NCI-H146 (cell line): ENCODE measurements at places on chromosomes 11 and 22.
A peak's percentile ranks its signal among the peaks of the same experiment; 100 is the strongest.

DNA sequence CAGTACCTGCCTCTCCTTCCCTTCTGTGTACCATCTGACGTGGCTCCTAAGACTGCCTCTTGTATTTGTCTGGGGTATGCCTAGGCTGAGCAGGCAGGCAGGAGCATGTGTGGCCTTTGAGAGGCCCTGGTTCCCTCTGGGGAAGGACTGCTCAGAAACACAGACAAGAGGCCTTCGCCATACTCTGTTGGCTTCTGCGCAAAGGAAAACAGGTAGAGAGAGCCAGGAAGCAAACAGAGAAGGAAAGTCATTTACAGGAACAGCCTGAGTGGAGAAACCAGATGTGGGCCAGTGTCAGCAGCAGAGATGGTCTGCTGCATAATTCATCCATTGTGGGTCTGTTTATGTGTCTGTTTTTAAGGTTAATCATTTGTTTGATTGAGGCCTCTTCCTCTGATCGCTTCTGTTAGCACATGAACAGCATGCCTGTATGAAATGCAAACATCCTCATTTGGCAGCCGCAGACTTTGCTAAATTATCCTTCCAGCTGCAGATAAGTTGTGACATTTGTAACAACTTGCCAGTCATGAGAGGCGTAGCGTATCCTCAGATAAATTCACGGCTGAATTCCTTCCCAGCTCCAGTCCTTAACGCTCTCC, 119.4 kb downstream of the GALNT18 start:
- DNase-seq = peak; percentile 50

DNA sequence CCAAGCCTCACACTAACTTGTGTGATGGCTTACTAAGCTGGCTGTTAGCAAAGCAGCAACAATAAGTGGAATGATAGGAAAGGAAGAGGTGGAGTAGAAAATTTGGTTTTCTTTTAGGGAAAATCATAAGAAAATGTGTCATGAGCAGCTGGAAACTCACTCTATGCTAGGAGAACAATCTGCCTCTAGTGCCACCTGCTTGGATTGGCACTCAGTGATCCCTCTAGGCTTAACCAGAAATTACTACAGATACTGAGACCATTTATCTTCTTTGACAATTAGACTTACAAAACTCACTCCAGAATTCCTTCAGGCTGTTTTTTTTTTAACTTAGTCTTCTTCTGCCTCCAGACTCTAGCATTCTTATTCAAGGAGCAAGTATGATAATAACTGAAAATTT, 117.3 kb downstream of the CD44 start:
- DNase-seq = no peak

GRCh38 chr11:22797047-22797446, 32.6 kb downstream of the SVIP start:
- no peak for DNase-seq

- DNase-seq = peak; percentile 54
These were observed 621 bp downstream of the KCNC1 start for GRCh38 chr11:17734986-17735817.

DNA sequence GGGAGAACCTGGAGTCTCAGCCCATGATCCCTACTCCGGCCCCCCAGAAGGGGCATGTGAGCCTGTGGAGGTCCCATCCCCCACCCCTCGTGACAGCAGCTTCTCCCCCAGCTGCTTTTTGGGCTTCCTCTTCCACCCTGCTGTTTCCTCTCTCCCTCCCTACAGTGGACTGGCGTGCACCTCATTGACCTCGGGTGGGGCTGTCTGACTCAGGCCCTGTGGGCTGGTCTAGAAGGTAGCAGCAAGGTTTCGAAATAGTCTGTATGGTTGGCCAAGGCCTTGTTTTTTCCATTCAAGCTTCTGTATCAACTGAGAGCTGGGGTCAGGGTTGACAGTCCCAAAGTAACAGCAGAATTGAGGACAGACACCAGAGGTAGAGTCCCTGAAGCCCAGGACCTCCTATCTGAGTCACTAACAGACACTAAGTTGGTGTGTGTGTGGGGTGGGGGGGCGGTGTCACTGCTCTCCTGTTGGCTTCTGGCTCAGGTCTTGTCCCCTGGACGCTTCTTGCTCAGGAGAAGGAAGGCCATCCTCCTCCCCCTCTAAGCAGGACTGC, 7.7 kb downstream of the SLC37A2 start:
- DNase-seq = no peak

DNA sequence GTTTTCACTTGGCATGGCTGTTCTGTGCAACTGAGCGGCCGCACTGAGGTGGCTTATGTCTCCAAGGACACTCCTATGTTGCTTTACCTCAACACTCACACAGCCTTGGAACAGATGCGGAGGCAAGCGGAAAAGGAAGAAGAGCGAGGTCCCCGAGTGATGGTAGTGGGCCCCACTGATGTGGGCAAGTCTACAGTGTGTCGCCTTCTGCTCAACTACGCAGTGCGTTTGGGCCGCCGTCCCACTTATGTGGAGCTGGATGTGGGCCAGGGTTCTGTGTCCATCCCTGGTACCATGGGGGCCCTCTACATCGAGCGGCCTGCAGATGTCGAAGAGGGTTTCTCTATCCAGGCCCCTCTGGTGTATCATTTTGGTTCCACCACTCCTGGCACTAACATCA, 2.1 kb downstream of the CLP1 start:
- no peak for DNase-seq

GRCh38 chr22:30889996-30890480, 78.5 kb downstream of the MORC2 start:
- DNase-seq = no peak

DNA sequence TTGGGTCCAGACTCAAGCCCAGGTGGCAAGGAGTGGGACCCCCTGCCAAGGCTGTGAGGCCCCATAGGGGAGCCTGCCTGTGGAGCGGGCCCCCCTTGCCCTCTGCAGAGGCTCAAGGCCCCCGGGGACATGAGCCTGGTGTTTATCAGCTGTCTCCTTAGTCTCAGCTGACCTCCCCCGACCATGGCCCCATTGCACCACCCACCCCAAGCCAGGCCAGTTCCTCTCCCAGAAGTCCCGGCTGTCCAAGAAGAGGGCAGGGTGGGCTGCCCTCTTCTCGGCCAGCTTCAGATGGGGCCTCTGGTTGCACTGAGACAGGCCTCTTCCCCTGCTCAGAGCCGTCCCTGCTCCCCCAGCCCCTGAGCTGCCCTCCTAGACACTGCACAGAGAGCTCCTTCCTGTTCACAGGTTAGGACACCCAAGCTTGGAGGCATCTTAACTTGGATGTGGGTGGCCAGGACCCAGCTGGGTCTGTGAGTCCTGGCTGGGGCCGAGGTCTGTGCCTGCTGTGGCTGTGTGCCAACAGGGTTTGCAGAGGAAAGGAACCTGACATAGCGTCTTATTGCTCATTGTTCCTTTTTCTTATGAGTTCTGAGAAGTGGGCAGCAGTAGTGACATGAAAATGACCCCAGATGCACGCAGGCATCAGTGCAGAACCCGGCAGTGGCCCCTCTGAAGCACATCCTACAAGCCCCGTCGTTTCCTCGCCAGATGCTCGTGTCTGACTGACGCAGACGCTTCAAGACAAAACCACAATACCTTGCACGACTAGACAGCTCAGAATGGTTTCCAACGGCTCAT, 5.4 kb downstream of the TRABD start:
- no peak for DNase-seq

DNA sequence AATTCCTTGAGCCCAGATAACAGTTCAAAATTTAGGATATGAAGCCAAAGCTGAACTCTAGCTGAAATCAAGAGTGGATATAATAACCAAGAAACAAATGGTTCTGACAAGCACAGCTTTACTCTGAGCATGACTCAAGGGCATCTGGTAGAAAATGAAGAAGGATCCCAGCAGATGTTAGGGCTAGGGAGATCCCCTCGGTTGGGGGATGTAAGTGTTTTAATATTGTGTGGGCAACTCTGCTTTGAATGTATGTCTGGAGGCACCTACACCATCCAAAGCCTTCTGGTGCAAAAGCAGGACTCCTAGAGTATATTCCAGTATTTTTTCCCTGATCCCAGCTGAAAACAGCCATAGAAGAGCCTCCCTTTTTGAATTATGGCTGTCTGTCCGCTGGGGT, 61.7 kb downstream of the FLI1 start:
- DNase-seq = no peak

DNA sequence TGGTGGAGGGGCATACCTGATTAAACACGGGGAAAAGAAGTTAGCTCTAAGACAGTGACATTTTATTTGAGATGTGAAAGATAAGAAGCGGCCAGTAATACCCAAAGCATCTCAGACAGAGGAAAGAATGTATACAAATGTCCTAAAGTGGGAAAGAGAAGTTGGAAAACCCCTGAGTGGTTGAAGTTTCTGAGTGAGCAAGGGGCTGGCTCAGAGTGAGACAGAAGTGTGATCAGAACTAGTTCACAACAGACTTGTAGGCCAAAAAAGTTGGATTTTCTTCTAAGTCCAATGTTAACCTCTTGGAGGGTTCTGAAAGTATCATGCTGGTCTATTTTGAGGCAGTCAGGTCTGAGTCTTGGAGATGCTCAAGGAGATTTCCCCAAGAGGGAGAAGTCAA, 608.7 kb downstream of the SOX6 start:
- DNase-seq = no peak

DNA sequence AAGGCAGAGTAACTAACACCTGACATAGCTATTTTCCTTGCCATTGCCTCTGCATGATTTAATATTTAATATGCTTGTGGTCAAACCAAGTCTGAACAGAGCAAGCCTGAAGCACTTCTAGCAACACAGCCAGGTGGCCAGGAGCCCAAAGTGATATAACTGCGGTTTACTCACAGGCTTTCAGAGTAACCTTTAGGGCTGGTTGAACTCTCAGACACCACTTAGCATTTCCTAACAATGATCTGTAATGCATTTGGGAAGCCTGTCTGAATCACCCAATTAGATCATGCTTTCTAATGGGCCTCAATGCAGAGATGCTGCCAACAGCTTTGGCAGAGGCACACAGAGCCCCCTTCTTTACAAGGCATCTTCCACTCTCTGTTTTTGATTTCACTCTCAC, 96.1 kb downstream of the FDX1 start:
- no peak for DNase-seq

- no peak for DNase-seq
These were observed 384.5 kb downstream of the AASDHPPT start for GRCh38 chr11:106461839-106462545.

- DNase-seq = no peak
These were observed 38.8 kb downstream of the RPUSD4 start for GRCh38 chr11:126172596-126173038.

- no peak for DNase-seq
These were observed 212 bp downstream of the HRAS start for GRCh38 chr11:535210-535518.

- no peak for DNase-seq
These were observed 6.8 kb downstream of the HPS4 start for GRCh38 chr22:26476705-26477340.

DNA sequence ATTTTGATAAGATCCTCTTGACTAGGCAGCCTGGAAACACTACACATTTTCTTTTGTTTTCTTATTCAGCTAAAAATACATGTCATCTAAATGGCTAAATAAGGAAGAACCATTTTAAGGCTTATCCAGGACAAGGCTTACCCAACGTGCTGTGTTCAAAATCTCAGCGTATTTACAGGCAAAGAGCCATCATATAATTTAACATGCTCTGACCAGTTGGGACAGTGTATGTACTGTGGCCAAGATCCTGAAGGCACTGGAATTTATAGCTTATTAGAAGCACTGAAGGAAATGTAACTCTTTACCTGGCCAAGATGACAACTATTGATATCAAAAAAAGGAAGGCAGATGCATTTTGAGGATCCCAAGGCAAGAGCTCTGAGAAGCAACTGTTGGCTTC, 71.1 kb downstream of the PPFIBP2 start:
- no peak for DNase-seq

GRCh38 chr11:36345084-36345511, 49.0 kb downstream of the PRR5L start:
- DNase-seq = no peak

- DNase-seq = peak; percentile 40
These were observed 72.7 kb upstream of the TTC12 start for GRCh38 chr11:113241636-113242054.

GRCh38 chr11:44875037-44875436, 75.6 kb downstream of the TP53I11 start:
- no peak for DNase-seq

DNA sequence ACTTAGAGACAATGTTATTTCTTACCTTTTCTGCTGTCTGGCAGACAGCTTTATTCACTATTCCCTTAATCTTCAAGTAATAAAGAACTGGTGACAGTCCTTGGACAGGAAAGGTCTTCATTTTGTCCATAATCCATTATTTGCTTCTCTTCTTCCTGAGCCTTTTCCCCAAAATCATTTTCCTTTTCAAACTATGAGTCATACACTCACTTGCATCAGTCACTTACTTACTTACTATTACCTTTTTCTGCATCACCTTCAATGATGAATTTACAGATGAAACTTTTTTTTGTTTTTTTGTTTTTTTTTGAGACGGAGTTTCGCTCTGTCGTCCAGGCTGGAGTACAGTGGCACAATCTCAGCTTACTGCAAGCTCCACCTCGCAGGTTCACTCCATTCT, 9.5 kb downstream of the METTL15 start:
- no peak for DNase-seq

GRCh38 chr22:20180245-20180630, 29.4 kb upstream of the CCDC188 start:
- DNase-seq = no peak

- no peak for DNase-seq
These were observed 20.0 kb upstream of the TALDO1 start for GRCh38 chr11:727281-727701.

GRCh38 chr11:98625526-98625925, 395.2 kb upstream of the CNTN5 start:
- no peak for DNase-seq

DNA sequence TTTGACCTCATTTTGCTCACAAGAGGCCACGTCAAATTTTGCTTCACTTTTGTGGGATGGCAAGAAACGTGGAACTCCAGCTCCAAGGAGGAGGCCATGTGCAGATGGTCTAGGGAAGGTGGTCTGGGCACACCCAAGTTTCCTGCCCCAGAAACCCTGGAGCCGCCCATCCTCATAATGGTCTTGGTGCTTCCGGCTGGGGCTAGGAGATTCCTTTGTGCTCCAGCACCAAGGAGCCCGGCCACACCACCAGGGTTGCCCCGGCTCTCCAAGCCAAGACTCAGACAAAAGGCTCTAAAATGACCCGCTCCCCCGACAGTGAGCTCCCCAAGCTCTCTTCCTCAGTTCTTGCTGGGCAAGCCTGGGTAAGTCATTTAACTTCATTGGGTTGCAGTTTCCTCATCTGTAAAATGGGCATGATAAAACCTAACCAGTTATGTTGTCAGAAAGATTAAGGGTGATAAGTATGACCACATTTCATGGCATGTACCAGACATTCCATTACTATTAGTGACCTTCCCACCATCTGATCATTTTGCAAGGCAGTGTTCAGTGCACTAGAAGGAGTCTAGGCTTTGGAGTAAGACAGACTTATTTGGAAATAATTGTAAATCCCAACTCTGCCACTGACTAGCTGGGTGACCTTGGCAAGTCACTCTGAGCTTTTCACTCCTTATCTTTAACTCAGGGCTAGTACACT, 23.3 kb downstream of the DKK3 start:
- no peak for DNase-seq

GRCh38 chr11:77518471-77518870, 44.6 kb upstream of the PAK1 start:
- no peak for DNase-seq

- DNase-seq = no peak
These were observed 58.0 kb downstream of the RCN1 start for GRCh38 chr11:32148895-32149294.

- DNase-seq = no peak
These were observed 34.8 kb downstream of the TSG101 start for GRCh38 chr11:18491924-18492323.

- DNase-seq = no peak
These were observed 87.5 kb downstream of the TBC1D22A start for GRCh38 chr22:46849951-46850350.
